ENCODE measurements at places on chromosomes 1 and 21. TPM values are rescaled to one million over a fixed set of nuclear protein-coding genes. Genes with fewer than 3 reads are reported as not detected.
A peak's percentile ranks its signal among the peaks of the same experiment; 100 is the strongest.

- no peak for DNase-seq
- H3K27me3 ChIP-seq: no peaks in the 10 kb centered on the region
- no peaks in the 10 kb centered on the region for H3K36me3 ChIP-seq
- no peak overlapping the region for H3K27ac ChIP-seq
- no peak overlapping the region for H3K4me3 ChIP-seq
- no peaks in the 10 kb centered on the region for H3K4me1 ChIP-seq
These were observed 80.9 kb downstream of the ATP1A1 start for GRCh38 chr1:116453906-116454305.

- no peak overlapping the region for H3K4me3 ChIP-seq
- H3K27me3 ChIP-seq: no peaks in the 10 kb centered on the region
- no peak for DNase-seq
- no peaks in the 10 kb centered on the region for H3K36me3 ChIP-seq
- H3K27ac ChIP-seq: no peak overlapping the region
These were observed 149.1 kb downstream of the NOS1AP start for GRCh38 chr1:162218546-162218945.

- no peak overlapping the region for H3K4me3 ChIP-seq
- H3K27ac ChIP-seq: no peak overlapping the region
- H3K36me3 ChIP-seq: no peaks in the 10 kb centered on the region
- H3K4me1 ChIP-seq: no peaks in the 10 kb centered on the region
These were observed 27.6 kb downstream of the NIPAL3 start for GRCh38 chr1:24443241-24443656.

- H3K27ac ChIP-seq: peak overlapping the region; percentile 27
- H3K4me1 ChIP-seq: peaks cover 3% of the 10 kb centered on the region
- H3K36me3 ChIP-seq: no peaks in the 10 kb centered on the region
- H3K27me3 ChIP-seq: no peaks in the 10 kb centered on the region
These were observed 14.7 kb downstream of the INTS3 start for GRCh38 chr1:153742411-153743142.

- H3K36me3 ChIP-seq: no peaks in the 10 kb centered on the region
- DNase-seq: no peak
- H3K4me1 ChIP-seq: no peaks in the 10 kb centered on the region
- no peak overlapping the region for H3K4me3 ChIP-seq
These were observed 23.1 kb upstream of the ATP6V1G3 start for GRCh38 chr1:198563583-198563982.

DNA sequence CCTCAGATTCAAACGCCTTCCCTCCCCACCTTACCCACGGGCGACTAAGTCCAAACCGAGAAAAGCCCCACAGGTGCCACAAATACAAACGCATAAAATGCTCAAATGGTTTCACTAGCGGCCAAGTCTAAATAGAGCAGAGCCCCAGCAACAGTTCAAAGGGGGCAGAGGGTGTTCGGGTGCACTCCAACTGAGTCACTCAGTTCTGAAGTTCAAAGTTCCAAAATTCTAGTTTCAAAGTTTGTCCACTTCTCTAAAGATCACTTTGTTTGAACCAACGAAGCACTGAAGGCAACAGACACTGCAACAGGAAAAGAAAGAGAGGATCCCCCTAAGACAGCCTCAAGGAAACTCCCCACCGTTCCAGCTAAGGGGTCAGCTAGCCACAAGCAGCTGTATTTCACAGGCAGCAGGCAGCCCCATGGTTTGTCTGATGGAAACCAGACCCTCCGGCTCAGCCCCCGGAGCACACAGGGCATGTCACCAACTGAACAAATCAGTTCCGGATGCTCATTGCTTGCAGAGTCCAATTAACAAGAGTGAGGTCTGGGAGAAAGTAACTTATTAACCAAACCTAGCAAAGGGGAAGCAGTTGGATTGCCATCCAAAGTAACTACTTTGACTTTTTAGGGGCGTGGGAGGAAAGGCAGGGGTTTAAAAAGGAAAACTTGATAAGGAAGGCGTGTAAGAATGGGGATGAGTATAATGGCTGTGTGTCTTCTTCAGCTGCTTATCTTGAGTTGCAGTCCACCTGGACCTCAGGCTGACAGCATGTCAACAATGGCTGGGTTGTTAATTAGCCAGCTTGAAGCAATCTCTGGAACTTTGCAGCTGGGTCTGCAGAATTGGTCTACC, 1423.9 kb upstream of the PRMT6 start:
- no peaks in the 10 kb centered on the region for H3K27me3 ChIP-seq
- DNase-seq: no peak
- H3K27ac ChIP-seq: no peak overlapping the region
- H3K36me3 ChIP-seq: no peaks in the 10 kb centered on the region

DNA sequence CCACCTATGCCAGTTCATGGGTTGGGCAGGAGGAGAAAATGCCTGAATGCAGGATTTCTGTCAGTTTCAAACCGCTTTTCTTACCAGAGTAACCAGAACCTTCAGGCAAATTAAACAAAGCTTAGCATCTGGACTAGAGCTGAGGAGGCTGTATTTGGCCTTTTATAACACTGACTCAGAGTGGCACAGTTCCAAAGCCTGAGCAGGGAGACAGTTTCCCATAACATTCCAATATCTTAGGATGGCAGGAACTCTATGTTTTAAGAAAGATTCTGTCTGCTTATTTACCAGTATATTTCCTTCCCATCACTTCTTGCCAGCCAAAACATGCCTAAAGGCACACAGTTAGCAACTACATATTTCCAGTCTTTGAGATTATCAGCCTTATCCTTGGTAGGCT, 46.8 kb downstream of the UBR4 start:
- DNase-seq: no peak
- no peaks in the 10 kb centered on the region for H3K36me3 ChIP-seq

DNA sequence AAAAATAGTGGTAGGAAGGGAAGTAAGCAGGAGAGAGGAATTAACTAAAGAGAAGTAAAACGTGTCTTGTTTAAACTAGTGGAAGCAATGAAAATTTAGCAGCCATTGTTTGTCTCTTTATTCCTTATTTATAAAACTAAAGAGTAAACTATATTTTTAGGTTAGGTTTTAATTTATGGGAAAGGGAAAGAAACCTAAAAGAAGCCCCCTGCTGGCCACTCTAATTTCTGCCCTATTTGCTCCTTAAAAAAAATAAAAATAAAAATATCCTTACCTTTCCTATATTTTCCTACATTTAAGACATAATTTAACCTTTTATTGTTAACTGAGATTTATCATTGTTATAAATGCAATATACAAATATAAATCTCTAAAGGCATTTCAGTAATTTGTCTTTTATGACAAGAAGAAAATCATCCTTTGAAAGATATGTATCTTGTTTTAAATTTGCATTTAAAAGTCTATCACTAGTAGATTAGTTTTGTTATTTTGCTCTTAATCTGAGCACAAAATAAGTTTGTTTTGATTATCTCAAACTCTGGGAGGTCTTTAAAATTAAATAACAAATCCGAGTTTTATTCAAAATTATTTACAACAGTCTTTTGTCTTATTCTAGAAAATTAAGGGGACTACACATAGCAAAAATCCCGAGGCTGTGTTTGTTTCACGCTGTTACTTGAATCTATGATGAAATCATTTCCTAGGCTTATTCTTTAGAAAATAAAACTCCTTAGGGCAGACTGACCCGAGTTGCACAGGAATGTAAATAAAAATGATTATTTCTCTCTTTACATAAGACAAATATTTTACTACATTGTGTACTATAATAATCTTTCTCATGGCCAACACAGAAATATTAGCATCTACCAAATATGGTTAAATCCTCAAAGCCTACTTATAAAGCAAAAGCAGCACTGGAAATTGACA, 201.7 kb downstream of the NRIP1 start:
- DNase-seq: no peak
- H3K4me3 ChIP-seq: no peak overlapping the region
- peak overlapping the region; percentile 5 for H3K27ac ChIP-seq
- no peaks in the 10 kb centered on the region for H3K36me3 ChIP-seq
- H3K4me1 ChIP-seq: no peaks in the 10 kb centered on the region
- no peaks in the 10 kb centered on the region for H3K27me3 ChIP-seq

DNA sequence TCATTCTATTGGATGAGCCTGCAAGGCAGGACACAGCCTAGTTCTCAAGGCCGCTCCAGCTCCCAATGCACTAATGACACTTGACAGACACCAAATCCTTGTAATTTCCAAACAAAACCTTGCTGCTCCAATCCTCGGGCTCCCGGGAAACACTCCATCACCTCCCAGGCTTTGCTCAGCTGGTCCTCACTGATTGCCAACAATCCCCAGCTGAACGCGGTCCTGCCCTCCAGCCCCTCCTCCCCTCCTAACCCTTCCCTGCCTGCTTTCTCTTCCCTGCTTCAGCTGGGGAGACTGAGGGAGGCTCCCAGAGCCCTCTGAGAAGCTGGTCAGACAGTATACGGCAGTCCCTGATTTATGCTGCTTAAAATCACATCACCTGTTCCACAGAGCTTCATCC, 114.4 kb upstream of the TNR start:
- H3K27ac ChIP-seq: no peak overlapping the region
- no peaks in the 10 kb centered on the region for H3K27me3 ChIP-seq
- DNase-seq: no peak
- H3K36me3 ChIP-seq: no peaks in the 10 kb centered on the region

GRCh38 chr1:199129247-199129646, 490.4 kb downstream of the PTPRC start:
- H3K4me1 ChIP-seq: no peaks in the 10 kb centered on the region
- H3K4me3 ChIP-seq: no peak overlapping the region
- no peaks in the 10 kb centered on the region for H3K27me3 ChIP-seq
- no peak for DNase-seq

DNA sequence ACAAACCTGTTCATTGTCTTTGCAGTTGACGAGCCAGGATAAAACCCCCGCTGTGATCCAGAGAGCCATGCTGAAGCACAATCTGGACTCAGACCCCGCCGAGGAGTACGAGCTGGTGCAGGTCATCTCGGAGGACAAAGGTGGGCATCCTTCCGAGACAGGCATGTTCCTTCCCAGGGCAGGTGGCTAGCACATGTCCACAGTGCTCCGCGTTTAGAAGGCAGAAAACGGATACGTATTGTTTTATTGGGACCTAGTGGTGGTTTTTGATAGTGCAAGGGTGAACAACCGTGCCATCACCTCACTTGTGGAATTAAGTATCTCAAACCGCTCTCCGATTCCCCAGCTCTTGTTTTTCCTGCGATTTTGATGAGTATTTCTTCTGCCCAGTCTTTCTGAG, 115.3 kb downstream of the COLGALT2 start:
- H3K36me3 ChIP-seq: no peaks in the 10 kb centered on the region
- H3K4me3 ChIP-seq: no peak overlapping the region
- H3K27ac ChIP-seq: no peak overlapping the region
- no peak for DNase-seq
- no peaks in the 10 kb centered on the region for H3K4me1 ChIP-seq
- no peaks in the 10 kb centered on the region for H3K27me3 ChIP-seq

- DNase-seq: no peak
- no peaks in the 10 kb centered on the region for H3K27me3 ChIP-seq
- no peak overlapping the region for H3K27ac ChIP-seq
- H3K4me3 ChIP-seq: no peak overlapping the region
- H3K4me1 ChIP-seq: no peaks in the 10 kb centered on the region
- H3K36me3 ChIP-seq: no peaks in the 10 kb centered on the region
These were observed 41.0 kb downstream of the RXRG start for GRCh38 chr1:165403835-165404482.

GRCh38 chr1:60427194-60427593, 353.6 kb upstream of the C1orf87 start:
- no peaks in the 10 kb centered on the region for H3K4me1 ChIP-seq
- no peak for DNase-seq
- H3K27ac ChIP-seq: no peak overlapping the region
- H3K4me3 ChIP-seq: no peak overlapping the region
- H3K27me3 ChIP-seq: no peaks in the 10 kb centered on the region

GRCh38 chr1:210400043-210400840, 71.5 kb downstream of the HHAT start:
- H3K27ac ChIP-seq: no peak overlapping the region
- no peaks in the 10 kb centered on the region for H3K36me3 ChIP-seq
- DNase-seq: peak; percentile 34
- H3K4me3 ChIP-seq: no peak overlapping the region

The KIF14 gene
- 9.2 TPM for total RNA-seq

The LCE1A gene
- not detected for total RNA-seq

The SLC45A1 gene
- total RNA-seq: 2.5 TPM

The PRR9 gene
- not detected for total RNA-seq

The RXRG gene
- 0.18 TPM for total RNA-seq

The IVL gene
- not detected for total RNA-seq

The HMCN1 gene
- 7.0 TPM for total RNA-seq

The ODR4 gene
- 27.1 TPM for total RNA-seq
